Activated CD4-positive, alpha-beta memory T cell treated with anti-CD3 and anti-CD28 coated beads for 36 hours (primary cell): ENCODE measurements at places on chromosomes 5 and 9. TPM values are rescaled to one million over a fixed set of nuclear protein-coding genes. Genes with fewer than 3 reads are reported as not detected.

Gene PCDHA9
- total RNA-seq, result not detected

DNA sequence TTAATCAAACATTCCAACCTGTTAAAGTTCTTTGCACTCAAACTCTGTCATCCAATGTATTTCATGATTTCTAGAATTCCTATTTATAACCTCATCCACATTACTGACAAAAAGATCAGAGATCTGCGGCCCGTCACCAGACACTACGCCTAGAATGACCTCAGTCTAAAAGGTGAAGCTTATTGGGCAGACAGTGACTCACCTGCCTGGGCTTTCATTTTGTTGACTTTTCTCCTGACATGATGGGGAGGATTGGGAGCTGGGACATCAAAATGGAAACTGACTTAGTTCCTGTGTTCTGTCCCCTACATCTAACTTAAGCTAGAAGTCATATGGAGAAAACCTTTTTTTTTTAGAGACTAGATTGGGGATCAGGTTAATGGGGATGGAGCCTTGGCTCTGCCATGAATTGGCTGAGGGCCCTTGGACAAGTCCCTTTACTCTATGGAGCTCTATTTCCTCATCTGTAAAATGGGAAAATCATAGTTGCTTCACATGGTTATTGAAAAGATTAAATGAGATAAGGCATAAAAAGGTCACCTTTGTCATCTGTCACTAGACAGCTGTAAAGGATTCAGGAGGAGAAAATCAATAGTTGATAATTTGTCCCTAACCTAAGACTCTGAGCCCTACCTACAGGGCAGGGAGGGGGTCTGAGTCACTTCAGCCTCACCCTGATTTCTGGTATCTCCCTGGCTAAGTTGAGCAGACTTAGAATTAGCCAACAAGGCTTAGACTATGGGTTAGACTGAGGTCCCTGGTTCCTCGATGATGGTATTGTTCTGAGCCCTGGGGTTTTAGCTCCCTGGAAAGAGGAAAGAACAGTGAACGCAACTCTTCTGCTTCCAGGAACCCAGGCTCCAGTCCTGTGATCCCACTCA is 224.8 kb upstream of the TBC1D2 start:
- no peak for DNase-seq

DNA sequence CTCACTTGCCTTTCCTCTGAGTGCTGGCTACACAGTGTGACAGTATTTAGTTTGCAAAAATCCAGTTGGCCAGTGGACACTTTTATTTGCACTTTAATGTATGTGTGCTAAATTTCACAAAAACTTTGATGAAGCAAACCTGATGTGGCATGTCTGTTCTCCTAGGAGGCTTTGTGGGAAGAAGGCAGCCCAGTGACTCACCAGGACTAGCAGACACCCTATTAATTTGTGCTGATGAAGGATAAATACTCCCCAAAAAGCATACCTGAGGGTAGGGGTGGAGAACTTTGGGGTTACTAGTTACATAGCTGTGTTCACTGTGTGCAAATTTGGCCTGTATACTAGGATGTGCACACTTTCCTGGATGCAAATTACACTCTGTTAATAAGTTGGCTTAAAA is 39.3 kb upstream of the IPPK start:
- no peak for DNase-seq

- no peak for DNase-seq
Observed at GRCh38 chr9:133772581-133772980, 34.4 kb upstream of the SARDH start.

Gene TLX3
- total RNA-seq, result not detected

- DNase-seq, result no peak
Observed at GRCh38 chr9:29965834-29966233, 2392.6 kb upstream of the C9orf72 start.

- no peak for DNase-seq
Observed at GRCh38 chr9:86978922-86979474, 31.7 kb upstream of the GAS1 start.

DNA sequence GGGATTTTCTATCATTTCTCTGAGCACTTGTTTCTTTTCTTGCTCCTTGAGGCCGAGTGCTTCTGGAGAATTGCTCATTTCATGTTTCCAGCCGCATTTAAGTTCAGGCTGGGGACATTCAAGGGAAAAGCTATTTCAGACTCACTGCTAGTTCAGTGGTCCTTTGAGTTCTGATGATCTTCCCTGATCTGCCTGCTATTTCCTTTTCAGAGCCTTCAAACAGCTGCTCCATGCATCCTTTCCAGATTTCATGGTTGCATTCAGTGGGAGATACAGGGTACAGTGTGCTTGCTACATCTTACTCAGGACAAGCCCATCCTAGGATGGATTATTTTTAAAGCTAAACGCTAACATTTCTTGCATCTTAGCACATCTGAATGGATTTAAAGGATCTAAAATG is 14.7 kb downstream of the NDUFS4 start:
- no peak for DNase-seq

Gene MEIKIN
- total RNA-seq, result 2.1 TPM

- DNase-seq, result no peak
Observed at GRCh38 chr5:160456480-160457177, 35.0 kb downstream of the PTTG1 start.

- DNase-seq, result no peak
Observed at GRCh38 chr9:126336736-126337325, 10.2 kb downstream of the MVB12B start.

Gene WDR36
- total RNA-seq, result 43.5 TPM
